ENCODE measurements at places on chromosomes 16 and 17. TPM values are rescaled to one million over a fixed set of nuclear protein-coding genes. Genes with fewer than 3 reads are reported as not detected.

SBK1 gene
- 1.3 TPM for total RNA-seq

DNA sequence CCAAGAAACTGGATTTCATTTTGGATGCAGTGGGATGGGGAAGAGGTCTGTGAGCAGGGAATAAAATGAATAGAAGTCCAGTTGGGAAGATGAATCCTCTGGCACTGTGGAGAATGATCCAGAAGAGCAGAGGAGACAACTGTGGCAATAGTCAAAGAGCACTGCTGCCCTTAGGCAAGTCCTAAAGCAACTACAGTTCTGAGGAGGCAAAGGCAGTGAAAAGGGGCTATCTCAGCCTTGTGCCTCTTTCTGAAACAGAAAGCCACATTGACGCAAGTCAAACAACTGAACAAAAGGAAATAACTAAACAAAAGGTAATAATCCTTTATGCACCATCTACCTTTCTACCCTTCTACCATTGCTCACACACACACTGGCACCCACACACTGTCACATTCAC is 238.0 kb upstream of the AXIN2 start:
- no peak for DNase-seq

- no peak for DNase-seq
These were observed 6.0 kb upstream of the CCL4L2 start for GRCh38 chr17:36204724-36205500.

DNA sequence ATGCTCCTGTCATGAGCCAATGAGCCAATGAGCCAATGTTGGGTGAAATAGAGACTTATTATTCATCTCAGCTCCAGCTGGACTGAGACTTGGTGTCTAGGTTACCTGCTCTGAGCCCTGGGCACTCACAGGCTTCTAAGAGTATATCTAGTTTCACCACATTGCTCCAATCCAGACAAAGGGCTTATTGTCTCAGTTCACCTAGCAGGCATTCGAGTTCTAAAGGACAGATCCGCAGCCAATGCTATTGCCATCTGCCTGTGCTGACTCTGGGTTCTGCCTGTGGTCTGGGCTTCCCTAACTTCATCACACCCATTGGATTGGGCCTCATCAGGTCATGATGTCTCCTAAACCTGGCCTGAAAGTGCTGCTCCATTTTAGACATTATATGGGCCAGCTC is 66.1 kb upstream of the HS3ST4 start:
- DNase-seq: no peak

ITGAD gene
- 0.10 TPM for total RNA-seq
